ENCODE measurements at places on chromosomes 5 and 9.
A peak's percentile ranks its signal among the peaks of the same experiment; 100 is the strongest.

GRCh38 chr5:127186657-127187056, 103.9 kb upstream of the MEGF10 start:
- DNase-seq: no peak

- no peak for DNase-seq
These were observed 109.1 kb downstream of the DOCK2 start for GRCh38 chr5:169746147-169746694.

DNA sequence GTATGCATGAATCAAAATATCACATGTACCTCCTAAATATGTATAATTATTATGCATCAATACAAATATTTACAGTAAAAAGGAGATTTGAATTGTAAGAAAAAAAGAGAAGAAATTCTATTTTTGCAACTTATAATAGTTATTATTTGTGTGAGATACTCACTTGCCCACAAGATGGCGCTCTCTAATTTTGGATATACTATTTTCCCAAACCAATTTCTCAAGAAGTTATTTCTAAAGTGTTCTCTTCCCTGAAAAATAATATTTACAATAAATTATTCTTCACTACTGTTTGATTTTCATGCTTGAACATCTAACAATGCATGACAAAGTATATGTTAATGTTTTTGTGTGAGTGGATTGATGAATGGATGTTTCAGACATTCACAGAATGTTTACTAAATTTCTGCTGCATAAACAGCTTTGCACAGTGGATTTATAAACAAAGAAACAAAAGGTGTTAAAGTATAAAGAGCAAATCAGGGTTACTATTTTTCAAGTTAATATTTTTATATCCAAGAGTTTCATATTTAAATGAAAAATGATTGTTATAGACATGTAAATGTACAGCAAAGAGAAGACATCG, 503.4 kb downstream of the PDE4D start:
- peak; percentile 40 for DNase-seq

DNA sequence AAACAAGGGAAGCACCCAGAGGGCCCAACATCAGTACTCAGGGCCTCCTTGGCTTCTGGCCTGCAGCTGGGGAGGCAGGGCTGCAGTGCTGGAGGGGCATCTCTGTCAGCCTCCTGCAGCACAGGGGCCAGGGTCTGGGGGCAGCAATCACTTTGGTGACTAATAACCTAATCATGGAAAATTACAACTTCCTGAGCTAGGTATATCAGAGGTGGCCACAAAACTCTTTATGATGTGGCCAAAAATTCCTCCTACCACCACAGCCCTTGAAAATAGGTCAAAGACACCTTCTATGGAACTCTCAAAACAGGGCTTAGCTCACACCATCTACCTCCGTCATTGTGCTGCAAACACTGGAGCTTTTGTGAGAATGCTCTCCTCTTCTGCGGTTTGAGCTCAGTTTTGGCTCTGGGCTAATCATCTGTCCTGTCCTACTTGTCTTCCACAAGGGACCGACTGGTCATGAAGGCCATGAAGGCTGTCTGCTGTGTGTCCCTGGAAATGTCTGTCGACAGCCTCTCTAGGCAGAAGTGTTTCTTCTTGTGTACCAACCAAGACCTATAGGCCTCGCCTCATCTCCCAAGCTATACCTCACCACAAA, 28.6 kb downstream of the CSF2 start:
- no peak for DNase-seq

DNA sequence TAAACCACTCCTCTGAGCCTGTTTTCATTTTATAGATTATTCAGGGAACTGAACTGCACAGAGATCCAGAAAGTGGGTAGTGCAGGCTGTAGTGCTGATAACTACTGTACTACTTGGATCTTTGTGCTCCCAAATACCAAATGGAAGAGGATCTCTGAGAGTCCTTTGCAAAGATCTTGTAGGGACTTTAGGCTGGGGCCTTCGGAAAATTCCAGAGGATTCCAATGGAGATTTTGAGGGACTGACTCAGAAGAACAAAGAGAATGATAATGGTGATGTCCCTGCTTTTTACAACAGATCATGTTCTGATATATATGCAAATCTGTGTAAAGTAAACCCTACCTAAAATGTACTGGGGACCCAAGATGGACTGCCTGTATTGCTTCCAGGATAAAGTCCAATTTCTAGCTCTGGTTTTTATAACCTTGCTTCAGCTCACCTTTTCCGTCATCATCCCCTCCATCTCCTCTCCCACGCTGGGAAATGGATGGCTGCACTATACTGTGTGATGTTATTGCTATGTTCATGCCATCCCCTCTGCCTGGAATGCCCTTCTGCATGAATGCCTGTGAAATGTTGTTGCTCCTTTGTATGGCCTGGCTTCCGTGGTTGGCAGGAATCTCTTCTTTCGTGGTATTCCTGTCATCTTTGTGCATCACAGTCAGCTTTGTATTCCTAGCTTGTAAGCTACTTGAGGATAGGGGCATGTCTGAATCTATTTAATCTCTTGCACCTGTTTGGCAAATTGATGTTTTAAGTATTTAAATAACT, 9.7 kb upstream of the PSMD5 start:
- no peak for DNase-seq

Measured in SK-N-MC (cell line).